Omental fat pad (tissue), 4 donors: ENCODE measurements at places on chromosomes 4 and X.

DNA sequence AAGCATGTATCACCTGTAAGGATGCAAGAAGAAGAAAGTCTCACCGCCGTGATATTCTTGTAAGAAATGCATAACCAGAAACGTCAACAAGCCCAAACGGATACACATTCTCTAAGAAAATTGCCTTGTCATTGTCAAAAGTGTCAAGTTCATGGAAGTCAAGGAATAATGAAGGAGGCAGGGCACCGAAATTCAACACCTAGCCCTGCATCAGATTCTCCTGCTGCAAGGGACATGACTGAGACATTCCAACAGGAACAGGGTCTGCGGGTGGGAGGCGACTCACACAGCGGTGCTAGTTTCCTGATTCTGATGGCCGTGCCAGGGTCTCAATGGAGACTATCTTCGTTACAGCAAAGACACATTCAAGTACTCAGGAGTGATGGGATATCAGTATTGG lies 26.7 kb downstream of the IRF2 start:
- no peak for DNase-seq

- no peak for DNase-seq
Measured at GRCh38 chrX:311156-312129, 7.2 kb downstream of the GTPBP6 start.

DNA sequence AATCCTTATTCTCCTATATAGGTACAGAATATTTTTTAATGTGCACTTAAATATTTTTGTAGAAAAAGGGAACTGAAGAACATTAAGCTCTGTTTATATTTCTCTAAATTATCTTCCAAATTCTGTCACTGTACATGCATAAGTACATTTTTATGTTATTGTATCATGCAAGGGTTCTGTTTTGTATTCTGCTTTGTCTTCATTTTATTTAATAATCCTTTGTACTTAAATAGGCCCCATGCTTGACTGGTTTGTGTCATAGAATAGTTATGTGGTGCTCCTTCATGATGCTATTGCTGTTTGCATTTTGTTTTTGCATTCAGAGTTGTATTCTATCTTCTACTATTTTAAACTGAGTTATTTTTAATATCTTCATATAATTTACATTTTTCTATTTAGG lies 111.9 kb upstream of the EDNRA start:
- DNase-seq: no peak

GRCh38 chr4:14888790-14889572 lies 113.3 kb upstream of the CPEB2 start:
- no peak for DNase-seq
